ENCODE measurements at places on chromosomes 13 and 19. TPM values are rescaled to one million over a fixed set of nuclear protein-coding genes. Genes with fewer than 3 reads are reported as not detected.
A peak's percentile ranks its signal among the peaks of the same experiment; 100 is the strongest.

- H3K36me3 ChIP-seq = no peaks in the 10 kb centered on the region
- peaks cover 3% of the 10 kb centered on the region for H3K4me1 ChIP-seq
- H3K4me3 ChIP-seq = no peak overlapping the region
- no peaks in the 10 kb centered on the region for H3K27me3 ChIP-seq
- H3K27ac ChIP-seq = no peak overlapping the region
- no peak for DNase-seq
Observed at GRCh38 chr13:109728791-109729731, 57.3 kb downstream of the IRS2 start.

DNA sequence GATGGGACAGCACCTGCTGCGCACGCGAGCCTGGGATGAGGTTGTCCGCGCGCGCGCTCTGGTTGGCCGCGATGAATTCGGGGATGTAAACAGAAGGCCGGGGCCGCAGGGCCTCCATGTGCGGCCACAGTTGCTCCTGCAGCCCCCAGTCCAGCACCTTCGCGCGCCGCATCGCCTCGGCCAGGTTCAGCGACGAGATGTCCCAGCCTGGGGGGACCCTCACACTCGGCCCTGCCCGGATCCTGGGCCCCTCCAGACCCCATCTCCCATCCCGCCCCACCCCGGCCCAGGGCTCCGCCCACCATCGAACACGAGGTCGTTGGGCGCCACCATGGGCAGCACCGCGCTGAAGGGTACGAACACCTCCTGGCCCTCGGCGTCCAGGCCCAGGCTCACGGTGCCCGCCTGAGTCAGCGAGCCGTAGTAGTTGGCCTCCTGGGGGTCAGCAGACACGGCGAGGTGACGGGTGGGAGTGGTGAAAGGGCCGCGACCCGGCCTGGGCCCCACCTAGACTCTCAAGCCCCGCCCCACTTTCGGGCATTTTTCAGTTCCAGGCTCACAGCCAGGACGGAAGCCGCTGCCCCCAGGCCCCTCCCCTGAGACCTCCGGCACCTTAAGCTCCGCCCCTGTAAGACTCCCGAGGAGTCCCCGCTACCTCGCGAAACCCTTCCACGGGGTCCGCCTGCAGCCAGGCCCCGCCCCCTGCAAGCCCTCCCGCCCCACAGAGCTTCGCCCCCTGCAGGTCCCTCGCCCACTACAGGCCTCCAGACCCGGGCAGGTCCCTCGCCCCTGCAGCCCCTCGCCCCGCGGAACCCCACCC, 1.1 kb downstream of the ISYNA1 start:
- peaks cover 22% of the 10 kb centered on the region for H3K4me1 ChIP-seq
- peak; percentile 84 for DNase-seq
- H3K27me3 ChIP-seq = no peaks in the 10 kb centered on the region
- H3K4me3 ChIP-seq = peak overlapping the region; percentile 37
- H3K36me3 ChIP-seq = no peaks in the 10 kb centered on the region

DNA sequence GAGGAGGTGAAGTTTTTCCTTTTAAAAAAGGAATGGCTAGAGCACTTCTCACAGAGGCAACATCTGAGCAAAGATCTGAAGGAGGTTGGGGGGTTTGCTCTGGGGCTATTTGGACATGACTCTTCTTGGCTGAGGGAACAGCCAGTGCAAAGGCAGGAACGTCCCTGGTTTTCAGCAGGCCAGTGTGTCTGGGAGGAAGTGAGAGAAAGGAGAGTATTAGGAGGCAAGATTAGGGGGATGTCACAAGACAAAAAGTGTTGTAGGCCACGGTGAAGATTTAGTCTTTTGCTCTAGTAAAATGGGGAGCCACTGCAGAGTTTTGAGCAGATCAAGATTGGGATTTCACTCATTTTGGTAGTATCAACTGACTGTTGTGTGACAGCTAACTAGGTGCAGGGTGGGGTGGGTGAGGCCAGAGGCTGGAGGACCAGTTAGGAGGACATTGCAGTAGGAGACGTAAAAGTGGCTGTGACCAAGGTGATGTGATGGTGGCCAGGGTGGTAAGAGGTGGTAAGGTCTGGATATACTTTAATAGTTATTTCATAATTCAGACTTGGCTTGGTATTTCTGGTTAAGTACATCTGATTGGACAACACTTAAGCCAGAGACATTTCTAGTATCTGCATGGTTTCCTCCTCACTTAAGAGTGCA, 40.6 kb downstream of the WDFY2 start:
- H3K4me3 ChIP-seq = no peak overlapping the region
- H3K27me3 ChIP-seq = no peaks in the 10 kb centered on the region
- H3K27ac ChIP-seq = no peak overlapping the region
- H3K4me1 ChIP-seq = peaks cover 5% of the 10 kb centered on the region

- H3K4me3 ChIP-seq = no peak overlapping the region
- peaks cover 96% of the 10 kb centered on the region for H3K4me1 ChIP-seq
- DNase-seq = no peak
- no peak overlapping the region for H3K27ac ChIP-seq
Observed at GRCh38 chr13:40619479-40619814, 47.0 kb downstream of the FOXO1 start.

The APOC1 gene
- total RNA-seq = 4.6 TPM

Data from CD8-positive, alpha-beta memory T cell (primary cell).